ENCODE measurements at places on chromosomes 4 and X.

DNA sequence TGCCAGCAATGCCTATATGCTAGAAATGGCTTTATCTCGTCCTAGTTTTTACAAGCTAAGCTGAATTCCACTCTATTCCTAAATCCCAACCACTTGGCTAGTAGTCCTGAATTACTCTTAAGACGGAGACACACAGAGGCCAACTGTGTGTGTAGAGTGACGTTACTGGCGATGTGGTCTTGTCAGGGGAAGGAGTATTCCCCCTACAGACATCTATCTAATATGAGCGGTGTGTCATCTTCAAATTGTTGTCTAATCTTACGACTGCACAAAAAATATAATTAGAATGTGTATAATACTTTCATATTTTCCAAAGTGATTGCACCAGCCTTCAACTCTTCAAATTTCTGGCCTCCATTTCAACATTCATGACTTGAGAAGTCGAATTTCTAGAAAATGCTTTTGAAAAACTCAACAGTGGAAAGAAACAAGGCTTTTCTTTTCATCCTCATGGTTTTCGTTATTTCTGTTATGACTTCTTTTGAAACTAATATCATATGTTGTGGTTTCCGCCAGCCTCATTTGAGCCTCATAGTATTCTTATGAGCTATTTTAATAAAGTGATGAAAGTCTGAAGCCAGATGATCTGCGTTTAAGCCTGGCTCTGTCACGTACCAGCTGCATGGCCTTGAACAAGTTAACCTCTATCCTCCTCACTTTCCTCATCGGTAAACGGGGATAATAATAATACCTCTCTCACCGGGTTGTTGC lies 132.3 kb downstream of the SOWAHB start:
- DNase-seq = no peak

DNA sequence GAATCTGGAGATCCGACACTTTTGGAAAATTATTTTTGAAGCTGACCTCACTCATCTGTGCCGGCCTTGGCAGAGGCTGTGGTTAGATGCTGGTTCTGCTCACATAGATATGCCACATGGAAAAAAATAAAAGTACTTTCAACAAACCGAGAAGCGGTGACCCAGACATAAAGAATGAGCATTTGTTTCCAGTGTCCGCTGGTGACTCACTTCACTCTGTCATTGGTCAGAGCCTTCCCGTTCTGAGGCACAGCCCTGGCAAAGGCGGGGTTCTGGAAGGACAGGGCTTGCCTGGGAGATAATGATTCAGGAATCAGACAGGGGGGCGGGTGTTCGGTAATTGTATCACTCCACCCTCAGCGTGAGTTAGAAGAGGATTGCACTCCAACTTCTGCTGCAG lies 172.4 kb upstream of the MXRA5 start:
- DNase-seq = no peak

GRCh38 chrX:21657318-21658151 lies 595 bp downstream of the KLHL34 start:
- no peak for DNase-seq

GRCh38 chrX:135541351-135541750 lies 20.9 kb downstream of the INTS6L start:
- DNase-seq = no peak

DNA sequence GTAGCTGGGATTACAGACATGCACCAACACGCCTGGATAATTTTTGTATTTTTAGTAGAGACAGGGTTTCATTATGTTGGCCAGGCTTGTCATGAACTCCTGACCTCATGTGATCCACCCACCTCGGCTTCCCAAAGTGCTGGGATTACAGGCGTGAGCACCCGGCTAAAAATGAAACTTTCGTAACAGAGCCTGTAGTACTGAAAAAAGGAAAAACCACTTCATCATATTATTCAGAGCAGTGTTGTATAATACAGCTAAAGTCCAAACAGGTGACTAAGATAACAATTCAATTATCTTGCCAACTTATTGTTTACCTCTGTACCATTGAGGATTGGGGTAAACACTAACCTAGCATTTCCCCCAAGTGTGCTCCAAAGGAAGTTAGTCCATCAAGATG lies 43.9 kb upstream of the HPRT1 start:
- DNase-seq = no peak

- DNase-seq = no peak
Observed at GRCh38 chrX:28312965-28313364, 274.3 kb upstream of the IL1RAPL1 start.

DNA sequence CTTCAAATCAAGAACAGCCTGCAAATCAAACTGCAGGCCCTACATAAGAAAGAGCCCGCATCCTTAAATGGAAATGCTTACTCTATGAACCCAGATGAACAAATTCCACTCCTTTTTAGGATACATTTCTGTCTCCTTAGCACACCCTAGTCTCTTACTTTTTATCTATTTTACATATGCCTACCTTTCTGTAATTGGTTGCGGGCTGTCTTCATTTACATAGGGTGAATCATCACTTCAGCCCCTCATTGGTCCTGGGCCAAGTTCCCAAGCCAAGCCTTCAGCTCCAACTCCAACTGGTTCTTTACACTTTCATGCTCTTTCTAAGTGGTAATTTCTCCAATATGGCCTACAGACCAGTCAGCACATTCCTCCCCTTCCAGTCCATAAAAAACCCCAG lies 219.3 kb downstream of the TRAM1L1 start:
- no peak for DNase-seq

Data from cortex of kidney (tissue), 1 donor.